ENCODE measurements at places on chromosomes 4 and X. TPM values are rescaled to one million over a fixed set of nuclear protein-coding genes. Genes with fewer than 3 reads are reported as not detected.

Gene TLR1
- total RNA-seq: 11.2 TPM

Gene FOXP3
- not detected for total RNA-seq

Gene TSPYL2
- 98.8 TPM for total RNA-seq

DNA sequence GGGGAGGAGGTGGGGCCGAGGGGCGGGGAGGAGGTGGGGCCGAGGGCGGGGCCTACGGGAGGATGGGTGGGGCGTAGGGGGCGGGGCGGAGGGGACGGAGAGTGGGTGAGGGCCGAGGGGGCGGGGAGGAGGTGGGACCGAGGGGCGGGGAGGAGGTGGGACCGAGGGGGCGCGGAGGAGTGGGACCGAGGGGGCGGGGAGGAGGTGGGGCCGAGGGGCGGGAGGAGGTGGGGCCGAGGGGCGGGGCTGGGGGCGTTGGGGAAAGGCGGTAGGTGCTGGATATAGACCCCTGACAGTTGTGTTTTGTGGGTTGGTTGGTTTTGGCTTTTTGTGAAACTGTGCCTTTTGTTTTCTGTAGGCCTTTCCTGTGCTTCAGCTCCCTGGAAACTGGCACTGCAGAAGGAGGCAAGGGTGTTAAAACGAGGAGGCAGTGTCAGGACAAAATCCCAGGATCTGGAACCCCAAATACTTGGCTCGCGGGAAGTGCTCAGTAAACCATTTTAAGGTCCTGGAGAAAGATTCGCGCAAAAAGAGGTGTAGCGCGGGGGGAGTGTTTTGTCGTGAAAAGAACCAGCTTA, 580 bp upstream of the MMGT1 start:
- peaks cover 6% of the 10 kb centered on the region for H3K4me1 ChIP-seq
- H3K36me3 ChIP-seq: no peaks in the 10 kb centered on the region
- peak overlapping the region; percentile 77 for H3K27ac ChIP-seq

- H3K4me3 ChIP-seq: no peak overlapping the region
- DNase-seq: no peak
- no peak overlapping the region for H3K27ac ChIP-seq
- H3K4me1 ChIP-seq: peaks cover 1% of the 10 kb centered on the region
Measured at GRCh38 chr4:113476800-113477199, 284.7 kb downstream of the CAMK2D start.

- no peaks in the 10 kb centered on the region for H3K27me3 ChIP-seq
- H3K4me3 ChIP-seq: no peak overlapping the region
- no peak overlapping the region for H3K27ac ChIP-seq
- peaks cover 5% of the 10 kb centered on the region for H3K4me1 ChIP-seq
- peaks cover 18% of the 10 kb centered on the region for H3K36me3 ChIP-seq
Measured at GRCh38 chr4:2741626-2742025, 14.5 kb downstream of the TNIP2 start.

- H3K4me3 ChIP-seq: no peak overlapping the region
- no peak for DNase-seq
- H3K27me3 ChIP-seq: no peaks in the 10 kb centered on the region
Measured at GRCh38 chr4:178556796-178557195, 1114.6 kb upstream of the AGA start.
